Upper lobe of left lung (tissue), 6 donors: ENCODE measurements at places on chromosomes 11 and 22. TPM values are rescaled to one million over a fixed set of nuclear protein-coding genes. Genes with fewer than 3 reads are reported as not detected.

DNA sequence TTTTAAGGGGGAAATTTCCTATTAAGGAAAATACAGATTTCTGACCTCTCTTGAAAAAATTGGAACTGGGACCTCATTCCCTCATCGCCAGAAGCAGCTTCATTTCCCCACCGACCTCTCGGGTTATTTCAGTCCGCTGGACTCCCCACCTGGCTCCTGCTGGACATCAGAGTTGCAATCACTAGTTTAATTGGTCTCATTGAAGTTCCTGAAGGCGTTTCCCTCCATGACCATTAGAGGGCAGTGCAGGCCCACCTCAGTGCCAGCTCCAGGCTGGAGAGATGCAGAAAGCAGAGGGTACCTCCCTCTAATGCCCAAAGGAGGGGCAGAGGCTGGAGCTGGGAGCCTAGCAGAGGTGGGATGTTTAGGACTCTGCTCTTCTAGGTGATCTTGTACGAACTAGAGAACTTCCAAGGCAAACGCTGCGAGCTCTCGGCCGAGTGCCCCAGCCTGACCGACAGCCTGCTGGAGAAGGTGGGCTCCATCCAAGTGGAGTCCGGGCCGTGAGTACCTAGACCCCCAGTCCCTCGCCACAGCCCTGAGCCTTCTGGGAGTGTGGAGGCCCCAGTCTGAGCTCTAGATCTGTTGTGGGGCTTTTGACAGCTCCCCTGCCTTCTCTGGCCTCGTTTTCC, 2.7 kb downstream of the CRYBB3 start:
- peak; percentile 31 for DNase-seq

DNA sequence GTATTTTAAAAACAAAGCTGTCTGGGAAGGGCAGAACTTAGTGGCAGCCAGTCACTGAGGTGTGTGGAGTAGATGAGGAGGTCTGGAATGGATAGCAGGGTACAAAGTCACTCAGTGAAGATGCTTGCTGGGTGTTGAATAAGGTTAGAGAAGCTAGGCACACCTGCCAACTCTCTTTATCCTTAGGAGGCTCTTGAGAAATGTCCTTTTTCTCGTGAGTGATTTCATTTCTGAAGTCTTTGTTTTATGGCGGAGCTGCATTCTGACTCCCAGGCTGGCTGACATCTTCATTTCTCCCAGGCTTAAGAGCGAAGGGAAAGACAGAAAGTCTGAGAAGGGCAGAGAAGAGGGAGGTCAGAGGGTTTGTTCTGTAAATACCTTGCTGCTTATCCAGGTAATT, 31.0 kb downstream of the CECR2 start:
- no peak for DNase-seq

- no peak for DNase-seq
These were observed 5.0 kb downstream of the SLC5A1 start for GRCh38 chr22:32048069-32048468.

MUC6 gene
- not detected for total RNA-seq

TRIM48 gene
- total RNA-seq: not detected
